SJCRH30 (cell line): ENCODE measurements at places on chromosomes 7 and 10.

GRCh38 chr10:24209946-24210491 is 1.1 kb downstream of the KIAA1217 start:
- peak; percentile 45 for DNase-seq

DNA sequence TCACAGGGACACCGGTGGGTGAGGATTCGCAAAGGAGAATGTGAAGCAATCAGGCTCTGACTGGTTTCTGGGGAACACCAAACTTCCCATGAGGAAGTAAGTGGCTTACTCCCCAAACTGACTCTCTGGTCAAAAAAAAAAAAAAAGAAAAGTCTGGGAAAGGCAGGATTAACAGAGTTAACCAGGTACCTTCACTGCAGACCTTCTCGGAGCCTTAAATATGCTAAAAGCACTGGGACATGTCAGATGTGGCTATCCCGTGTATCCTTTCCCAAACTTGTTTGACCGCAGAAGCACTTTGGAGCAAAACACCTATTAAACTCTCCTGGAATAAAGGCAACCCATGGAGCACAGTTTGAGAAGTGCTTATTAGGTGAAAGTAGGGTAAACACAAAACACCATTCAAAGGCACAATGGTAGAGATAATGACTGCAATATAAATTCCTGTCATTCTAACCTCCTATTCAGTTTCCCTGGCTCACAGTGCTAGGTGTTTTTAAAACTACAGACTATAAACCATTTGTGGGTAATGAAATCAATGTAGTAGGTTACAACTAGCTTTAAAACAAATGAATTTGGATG is 44.1 kb upstream of the MXI1 start:
- no peak for DNase-seq

- peak; percentile 85 for DNase-seq
Measured at GRCh38 chr10:29735628-29736365, 101.0 kb upstream of the SVIL start.

GRCh38 chr10:13503745-13504463 is 24.9 kb downstream of the BEND7 start:
- peak; percentile 43 for DNase-seq

- peak; percentile 26 for DNase-seq
Measured at GRCh38 chr10:35460852-35461460, 124.6 kb downstream of the CCNY start.

- no peak for DNase-seq
Measured at GRCh38 chr10:118694848-118695247, 59.9 kb downstream of the CACUL1 start.

DNA sequence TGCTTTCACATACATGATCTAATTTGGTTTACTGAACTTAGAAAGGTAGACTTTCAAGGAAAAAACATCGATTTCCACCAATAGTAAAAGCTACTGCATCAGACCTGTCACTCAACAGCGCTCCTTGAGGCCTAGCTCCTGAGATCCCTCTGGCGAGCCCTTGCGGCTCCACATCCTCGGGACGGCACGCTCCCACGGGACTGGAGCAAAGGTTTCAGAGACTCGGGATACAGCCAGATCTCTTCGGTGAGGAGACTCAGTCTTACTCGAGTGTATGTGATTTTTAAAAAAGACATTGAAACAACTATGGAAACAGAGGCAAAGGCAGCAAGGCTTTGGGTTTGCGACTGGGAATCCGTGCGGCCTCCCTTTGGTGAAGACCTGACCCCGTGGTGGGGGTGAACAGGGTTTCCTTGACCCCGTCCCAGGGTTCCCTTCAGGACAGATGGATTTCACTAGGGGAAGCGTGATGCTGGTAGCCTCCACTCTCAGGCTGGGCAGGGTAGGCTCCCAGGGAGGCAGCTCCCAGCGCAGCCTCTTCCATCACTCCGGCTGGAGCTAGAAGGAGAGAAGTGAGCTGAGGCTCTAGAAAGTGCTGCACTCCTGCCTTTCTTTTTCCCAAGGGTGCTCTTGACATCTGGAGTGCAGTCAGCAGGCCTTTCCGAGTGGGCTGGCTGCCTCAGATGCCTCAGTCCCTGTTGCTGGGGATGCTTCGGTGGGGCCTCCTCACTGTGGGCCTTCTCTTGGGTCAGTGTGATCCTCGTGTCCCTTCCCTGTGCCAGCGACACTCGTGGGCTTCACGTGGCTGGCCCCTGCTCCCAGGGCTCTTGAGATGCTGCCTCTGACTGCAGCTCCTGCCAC is 5.8 kb upstream of the ATP6V0E2 start:
- DNase-seq, result no peak

DNA sequence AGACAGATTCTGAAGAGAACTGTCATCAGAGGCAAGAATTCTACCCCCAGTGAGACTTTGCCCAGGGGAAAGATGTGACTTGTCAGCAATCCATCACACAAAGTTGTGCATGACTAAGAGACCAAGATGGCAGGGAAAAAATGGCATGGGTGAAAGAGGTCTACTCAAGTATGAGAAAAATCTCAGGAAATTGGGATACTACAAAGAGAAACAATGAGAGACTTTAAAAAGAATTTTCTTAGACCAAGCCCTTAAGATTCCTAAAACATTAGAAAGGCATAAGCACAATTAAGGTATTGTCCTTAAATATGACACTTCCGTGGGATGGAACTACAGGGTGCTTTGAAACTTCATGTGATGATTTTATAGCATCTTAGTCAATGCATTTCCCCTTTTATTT is 45.6 kb upstream of the PDE1C start:
- DNase-seq, result no peak

DNA sequence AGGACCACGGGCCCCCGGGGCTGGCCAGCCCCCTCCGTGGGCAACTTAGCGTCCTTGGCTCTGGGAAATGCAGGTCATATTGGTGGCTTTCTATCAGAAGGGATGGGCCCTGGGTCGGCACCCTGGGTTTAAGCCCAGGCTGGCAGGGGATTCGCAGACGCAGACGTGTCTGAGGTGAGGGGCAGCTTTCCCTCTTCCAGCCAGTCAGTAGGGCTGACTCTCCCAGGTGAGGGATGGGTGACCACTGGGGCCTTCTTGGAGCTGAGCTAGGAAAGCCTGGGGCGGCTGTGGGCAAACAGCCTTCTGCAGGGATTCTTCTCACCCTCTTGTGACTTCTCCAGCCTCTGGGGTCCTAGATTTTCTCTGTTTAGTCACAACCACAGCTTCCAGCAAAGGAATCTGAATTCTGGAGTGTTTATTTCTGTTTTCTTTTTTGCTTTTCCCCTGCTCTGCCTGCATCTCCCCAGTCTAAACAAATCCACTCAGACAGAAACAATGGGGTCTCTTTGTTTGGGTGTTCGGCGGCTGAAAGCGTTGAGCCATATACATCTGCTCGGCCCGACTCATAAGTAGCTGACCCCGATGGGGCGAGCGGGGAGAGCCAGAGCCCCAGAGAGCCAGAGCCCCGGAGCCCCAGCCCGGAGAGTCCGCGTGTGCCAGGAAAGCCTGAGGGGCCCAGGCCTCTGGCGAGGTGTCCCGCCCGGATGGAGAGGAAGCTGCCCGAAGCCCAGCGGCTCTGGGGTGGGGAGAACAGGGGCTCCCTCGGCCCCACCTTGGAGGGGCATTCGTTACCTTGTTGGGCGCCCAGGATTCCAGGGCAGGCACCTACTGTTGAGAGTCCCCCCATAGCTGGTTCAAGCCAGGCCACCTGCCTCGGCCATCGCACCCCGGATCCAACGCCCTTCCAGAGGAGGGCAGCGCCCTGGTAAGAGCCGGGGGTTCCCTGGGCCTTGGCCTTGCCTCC is 2.0 kb downstream of the MNX1 start:
- DNase-seq, result peak; percentile 23

DNA sequence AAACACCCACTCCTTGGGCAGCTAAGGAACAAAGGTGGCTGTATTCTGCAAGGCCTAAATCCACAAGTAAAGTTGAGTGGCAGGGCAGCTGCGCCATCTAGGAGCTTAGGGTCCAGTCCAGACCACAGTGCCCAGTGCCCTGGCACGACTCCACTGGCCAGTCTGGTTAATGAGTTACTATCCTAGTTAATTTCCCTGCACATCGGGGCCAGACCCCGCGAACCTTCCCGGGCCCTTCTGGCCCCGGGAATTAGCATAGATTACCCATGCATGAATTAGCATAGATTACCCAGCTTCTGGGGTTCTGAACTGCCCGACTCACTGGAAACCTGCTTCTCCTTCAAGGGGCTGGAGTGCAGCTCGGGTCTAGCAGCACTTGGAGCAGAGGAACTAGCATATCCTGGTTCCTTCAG is 3.2 kb upstream of the EMX2 start:
- peak; percentile 48 for DNase-seq

DNA sequence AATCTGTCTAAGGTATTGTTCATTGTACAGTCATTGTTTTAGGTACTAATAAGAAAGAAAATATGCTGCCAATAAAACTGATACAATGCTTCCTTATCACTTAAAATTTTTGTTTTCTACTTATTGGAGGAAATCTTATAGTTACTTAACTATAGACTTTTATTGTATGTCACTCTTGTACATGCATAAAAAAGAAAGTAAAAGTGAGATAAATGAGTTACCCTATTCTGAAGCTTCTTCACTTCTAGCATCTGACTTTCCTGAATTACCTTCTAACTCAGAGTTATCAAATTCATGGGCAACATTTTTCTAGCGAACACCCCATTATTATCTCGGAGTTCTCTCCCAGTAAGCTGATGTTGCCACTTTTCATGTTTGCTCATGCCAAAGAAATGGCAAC is 504.9 kb downstream of the SH2D4B start:
- no peak for DNase-seq

GRCh38 chr10:132066812-132067211 is 1.1 kb downstream of the JAKMIP3 start:
- DNase-seq, result no peak

DNA sequence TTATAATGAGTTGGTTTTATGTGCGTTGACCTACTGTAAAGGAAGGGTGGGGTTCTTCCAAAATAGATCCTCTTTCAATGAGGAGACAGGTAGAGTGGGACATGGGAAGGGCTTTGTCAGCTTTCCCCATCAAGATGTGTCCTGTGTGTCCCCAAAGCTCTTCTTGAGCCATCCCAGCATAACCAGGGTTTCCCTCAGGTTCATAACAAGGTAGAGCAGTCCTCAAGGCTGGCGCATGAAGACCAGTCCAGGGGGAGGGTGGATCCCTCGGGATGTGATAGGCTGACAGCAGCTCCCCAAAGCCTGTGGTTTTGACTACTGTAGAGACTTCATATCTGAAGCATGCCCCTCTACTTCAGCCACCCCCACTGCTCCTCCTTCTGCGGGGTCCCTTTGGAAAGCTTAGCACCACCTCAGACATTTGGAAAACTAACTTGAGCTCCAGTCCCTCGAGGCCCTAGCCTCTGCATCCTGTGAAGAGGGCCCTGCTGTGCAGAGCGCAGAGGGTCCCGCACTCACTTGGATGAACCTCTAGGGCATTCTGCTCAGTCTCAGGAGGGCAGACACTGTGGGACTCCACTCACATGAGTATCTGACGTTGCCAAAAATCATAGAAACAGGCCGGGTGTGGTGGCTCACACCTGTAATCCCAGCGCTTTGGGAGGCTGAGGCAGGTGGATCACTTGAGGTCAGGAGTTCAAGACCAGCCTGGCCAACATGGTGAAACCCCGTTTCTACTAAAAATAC is 1.1 kb upstream of the GIMAP8 start:
- DNase-seq, result no peak
